ENCODE measurements at places on chromosomes 12 and 14.

DNA sequence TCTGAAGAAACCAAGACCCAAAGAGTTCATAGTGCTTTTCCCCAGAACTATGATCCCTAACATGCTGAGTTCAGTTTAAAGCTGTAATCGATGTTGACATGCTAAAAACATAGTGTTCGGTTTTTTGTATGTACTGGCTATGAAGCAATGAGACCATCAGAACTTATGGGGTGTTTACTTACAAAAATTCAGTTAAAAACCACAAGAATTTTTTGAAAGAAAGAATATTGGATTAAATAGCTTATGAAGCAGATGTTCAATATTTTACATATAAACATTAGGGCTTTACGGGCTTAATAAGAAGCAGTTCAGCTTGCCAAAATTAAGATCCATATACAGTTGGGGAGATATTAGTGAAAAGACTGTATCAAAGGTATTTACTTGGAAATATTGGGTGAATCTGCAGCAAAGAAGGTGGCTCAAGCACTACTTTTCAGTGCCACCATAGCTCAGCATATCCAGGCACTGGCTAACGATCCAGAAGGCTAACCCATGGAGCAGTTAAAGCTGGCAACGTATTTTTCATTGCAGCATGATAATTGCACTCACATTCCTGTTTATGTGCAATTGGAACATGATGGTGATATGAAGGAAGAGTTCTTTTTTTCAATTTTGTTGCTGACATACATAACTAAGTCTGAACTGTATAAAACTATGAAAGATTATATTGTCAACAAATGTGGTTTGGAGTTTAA is 125.9 kb downstream of the EFCAB11 start:
- DNase-seq, result no peak

DNA sequence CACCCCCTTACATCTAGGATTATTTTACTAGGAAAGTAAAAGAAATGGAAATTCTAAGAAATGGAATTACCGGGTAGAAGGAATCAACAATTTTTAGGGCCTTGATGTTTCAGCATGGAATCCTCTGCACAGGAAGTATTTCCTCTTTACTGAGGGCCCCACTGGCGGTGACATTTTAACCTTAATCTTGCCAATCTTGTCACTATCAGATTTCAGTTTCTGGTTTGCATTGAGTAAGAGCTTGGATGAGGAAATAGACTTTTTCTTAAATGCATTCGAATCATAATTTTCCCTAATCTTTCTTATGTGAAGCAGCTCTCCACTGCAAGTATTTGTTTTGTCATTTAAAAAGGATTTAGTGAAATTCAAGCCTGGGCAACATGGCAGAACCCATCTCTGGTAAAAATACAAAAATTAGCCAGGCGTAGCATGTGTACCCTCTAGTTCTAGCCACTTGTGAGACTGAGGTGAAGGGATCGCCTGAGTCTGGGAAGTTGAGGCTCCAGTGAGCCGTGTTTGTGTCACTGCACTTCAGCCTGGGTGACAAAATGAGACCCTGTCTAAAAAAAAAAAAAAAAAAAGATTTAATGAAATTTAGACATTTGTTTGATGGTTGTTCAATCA is 40.7 kb downstream of the TPCN1 start:
- DNase-seq, result no peak

DNA sequence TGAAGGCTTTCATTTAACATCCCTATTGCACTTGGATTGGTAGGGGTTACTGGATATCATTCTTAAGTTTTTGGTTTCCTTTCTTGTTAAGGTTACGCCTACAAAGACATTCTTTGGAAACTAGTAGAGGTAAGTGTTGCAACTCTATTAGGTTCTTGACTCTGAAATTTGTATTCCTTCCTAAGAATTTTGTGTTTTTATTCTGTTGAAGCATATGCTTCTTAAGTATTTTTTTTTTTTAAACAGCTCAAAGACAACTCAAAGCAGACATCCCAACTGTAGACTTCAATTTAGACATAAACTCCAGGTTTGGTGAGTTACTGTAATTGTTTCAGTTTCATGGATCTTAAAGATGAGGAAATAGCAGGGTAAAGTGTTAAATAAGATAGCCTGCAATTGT is 1.1 kb upstream of the RBMS2 start:
- DNase-seq, result no peak

- DNase-seq, result no peak
Observed at GRCh38 chr12:48999371-49000131, at the start of gene DDN. DDN (minus strand) TSS chr12:48999375; CDS start chr12:48999287, 88 bp downstream.

GRCh38 chr12:11746024-11746771 is 96.7 kb downstream of the ETV6 start:
- DNase-seq, result no peak

DNA sequence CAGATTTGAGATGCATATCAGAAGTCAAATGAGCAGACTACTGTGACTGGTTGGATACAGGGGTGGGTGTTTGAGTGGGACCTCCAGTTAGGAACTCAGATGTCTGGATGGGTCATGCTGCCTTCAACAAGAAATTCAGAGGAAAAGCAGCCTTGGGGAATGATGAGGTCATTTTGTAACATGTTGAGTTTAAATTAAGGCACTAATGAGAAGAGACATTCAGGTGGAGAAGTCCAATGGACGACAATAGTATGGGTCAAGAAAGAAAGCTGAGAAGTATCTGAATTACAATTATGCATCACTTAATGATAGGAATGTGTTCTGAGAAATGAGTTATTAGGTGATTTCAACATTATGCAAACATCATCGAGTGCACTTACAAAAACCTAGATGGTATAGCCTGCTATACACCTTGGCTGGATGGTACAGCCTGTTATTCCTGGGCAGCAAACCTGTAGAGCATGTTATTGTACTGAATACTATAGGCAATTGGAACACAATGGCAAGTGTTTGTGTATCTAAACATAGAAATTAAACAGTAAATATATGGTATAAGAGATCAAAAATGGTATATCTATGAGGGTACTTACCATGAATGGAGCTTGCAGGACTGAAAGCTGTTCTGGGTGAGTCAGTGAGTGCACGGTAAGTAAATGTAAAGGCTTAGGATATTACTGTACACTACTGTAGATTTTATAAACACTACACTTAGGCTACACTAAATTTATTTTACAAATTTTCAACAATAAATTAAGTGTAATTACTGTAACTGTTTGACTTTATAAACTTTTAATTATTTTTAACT is 414.7 kb downstream of the RAD51B start:
- no peak for DNase-seq

DNA sequence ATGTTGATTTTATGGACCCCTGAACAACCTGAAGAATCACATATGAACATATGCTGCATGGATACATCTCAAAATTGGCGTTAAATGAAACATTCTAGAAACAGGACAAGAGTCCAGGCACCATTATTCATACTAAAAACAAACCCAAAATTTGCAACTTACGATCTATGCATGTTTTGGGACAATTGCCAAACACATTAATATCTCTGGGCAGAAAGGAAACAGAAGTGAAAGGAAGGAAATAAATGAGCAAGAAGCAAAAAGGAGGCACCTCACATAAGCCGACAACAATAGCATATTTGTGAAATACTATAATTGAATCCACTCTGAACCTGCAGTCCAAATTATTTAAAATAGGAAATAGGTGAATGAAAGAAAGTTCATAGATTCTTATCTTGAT is 1505.3 kb downstream of the AACS start:
- DNase-seq, result no peak

GRCh38 chr12:48183091-48183875 is at the start of gene CCDC184:
CCDC184 (plus strand) TSS chr12:48183644; CDS start chr12:48184123, 479 bp downstream.
- peak; percentile 88 for DNase-seq

DNA sequence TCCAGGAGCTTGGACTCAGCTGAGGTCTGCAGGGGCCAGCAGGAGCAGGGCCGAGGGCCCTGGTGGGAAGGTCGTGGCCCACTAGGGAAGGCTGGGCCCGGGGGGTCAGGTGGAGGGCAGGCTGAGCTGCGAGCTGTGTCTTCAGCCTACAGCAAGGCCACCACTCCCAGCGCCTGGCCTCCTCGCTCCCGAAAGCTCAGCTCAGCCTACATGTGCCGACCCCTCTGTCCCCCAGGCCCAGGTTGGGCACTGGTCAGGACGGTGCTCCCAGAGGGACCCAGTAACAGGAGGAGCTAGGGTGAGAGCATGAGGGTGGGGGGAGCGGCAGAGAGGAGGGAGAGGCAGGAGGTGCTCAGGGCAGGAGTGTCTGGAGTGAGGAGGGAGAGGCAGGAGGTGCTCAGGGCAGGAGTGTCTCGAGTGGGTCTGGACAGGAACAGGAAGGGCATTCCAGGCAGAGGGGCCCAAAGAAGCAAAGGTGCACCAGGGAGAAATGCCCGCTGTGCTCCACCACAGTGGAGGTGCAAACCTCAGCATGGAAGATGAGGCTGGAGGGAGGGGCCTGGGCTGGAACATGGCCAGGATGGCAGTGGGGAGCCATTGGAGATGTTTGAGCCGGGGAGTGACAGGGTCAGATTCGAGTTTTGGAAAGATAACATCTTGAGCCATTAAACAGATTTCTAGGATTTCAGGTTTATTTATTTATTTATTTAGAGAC is 29.1 kb upstream of the GPR132 start:
- DNase-seq, result no peak
